ENCODE measurements at places on chromosomes 7 and 10.

DNA sequence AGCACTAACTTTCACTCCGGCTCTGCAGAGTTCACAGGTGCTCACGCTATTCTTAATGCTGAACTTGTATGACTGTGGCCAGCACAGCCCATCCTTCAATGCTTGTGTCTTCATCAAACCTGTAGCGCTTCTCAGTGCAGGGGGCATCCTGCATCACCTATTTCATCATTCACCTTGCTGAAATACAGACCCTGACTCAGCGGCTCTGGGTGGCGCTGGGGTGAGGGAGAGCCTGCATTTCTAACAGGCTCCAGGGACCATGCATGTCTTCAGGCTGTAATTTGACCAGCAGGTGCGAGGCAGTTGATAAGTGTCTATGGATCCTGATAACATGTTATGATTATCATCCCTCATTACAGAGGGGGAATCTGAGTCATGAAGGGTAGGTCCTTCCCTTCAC lies 89.3 kb downstream of the VOPP1 start:
- no peak for DNase-seq

GRCh38 chr7:71332207-71332606 lies 200.3 kb downstream of the GALNT17 start:
- DNase-seq: no peak

DNA sequence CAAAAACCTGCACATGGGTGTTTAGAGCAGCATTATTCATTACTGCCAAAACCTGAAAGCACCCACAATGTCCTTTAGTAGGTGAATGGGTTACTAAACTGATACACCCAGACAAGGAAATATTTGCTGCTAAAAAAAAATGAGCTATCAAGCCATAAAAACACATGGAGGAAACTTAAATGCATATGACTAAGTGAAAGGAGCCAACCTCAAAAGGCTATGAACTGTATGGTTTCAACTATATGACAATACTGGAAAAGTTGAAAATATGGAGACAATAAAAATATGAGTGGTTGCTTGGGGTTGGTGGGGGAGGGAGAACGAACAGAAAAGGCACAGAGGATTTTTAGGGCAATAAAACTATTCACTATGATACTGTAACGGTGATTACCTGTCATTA lies 291.0 kb downstream of the TNS3 start:
- DNase-seq: no peak

- peak; percentile 41 for DNase-seq
These were observed 4.4 kb downstream of the LDB1 start for GRCh38 chr10:102115775-102116174.

- DNase-seq: no peak
These were observed 343.4 kb downstream of the PRPF18 start for GRCh38 chr10:13930120-13930519.

GRCh38 chr10:3076138-3076537 lies 8.8 kb downstream of the PFKP start:
- no peak for DNase-seq

DNA sequence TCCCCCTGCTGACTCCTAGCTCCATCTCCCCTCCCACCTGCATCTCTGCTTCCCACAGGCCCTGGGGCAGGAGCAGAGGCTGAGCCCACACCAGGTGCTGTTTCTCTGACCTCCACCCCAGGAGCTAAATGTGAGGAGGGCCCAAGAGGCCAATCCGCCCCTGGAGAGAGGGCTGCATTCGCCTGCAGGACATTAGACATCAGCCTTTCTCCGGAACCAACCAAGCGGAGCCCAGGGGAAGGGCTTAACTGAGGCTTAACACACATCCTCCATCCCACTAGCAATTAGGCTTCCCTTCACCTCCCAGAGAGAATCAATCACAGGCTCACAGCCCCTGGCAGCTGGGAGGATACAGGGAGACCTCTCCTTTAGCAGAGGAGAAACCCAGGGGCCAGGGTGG lies 50.5 kb downstream of the SH3PXD2A start:
- no peak for DNase-seq

- no peak for DNase-seq
These were observed 18.5 kb downstream of the EBF3 start for GRCh38 chr10:129945526-129945925.

GRCh38 chr10:64332551-64332950 lies 811.4 kb downstream of the REEP3 start:
- DNase-seq: no peak

Data from EH (cell line).